ENCODE measurements at places on chromosomes 7 and 10.

- DNase-seq, result no peak
Observed at GRCh38 chr7:133009426-133010252, 72.3 kb downstream of the CHCHD3 start.

DNA sequence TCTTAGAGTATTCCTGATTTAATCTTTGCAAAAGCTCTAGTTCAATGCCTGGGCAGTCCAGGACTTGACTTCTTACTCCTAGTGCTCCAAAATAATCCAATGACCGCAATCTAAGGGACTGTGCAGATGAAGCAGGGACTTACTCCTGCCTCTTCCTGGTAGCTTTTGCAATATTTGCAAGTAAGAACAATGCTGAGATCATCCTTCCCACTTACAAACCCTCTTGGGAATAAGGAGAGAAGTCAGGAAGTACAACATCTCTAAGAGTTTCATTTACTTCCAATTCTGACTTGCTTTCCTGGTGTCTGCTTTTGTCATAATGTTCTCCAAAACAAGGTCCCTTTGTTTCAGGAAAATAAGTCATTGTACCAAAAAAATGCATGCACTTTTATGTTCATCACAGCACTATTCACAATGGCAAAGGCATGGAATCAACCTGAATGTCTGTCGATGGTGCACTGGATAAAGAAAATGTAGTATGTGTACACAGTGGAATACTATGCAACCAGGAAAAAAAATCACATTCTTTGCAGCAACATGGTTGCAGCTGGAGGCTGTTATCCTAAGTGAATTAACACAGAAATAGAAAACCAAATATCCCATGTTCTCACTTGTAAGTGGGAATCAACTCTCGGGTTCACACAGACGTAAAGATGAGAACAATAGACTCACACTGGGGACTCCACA, 7.1 kb upstream of the KCNMA1 start:
- DNase-seq, result no peak

GRCh38 chr7:110675383-110676103, 415.4 kb upstream of the LRRN3 start:
- no peak for DNase-seq

DNA sequence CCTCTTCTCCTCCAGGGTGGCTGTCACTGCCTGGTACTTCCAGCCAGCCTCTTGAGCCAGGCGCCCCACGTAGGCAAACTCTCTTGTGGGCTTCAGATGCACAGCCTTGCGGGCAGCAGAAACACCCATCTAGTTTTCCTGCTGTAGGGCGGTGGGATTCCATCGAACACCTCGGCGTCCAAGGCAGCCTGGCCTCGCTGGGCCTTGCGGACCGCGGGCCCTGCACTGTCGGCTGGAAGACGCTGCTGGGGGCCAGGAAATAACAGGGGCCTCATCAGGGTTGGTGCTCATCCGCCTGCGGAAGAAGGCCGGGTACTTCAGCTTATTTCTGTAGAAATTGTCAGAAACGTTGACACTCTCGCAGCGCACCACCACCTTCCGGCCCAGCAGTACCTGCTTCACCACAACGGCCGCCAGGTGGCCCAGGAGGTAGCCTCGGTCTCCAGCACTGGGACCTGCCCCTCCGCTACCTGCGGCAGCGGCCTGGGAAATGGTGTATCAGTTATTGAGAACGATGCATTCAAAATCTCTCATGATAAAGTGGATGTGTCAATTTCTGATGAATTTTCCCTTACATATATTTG, 61.1 kb downstream of the WDFY4 start:
- no peak for DNase-seq

- DNase-seq, result no peak
Observed at GRCh38 chr10:13784067-13784466, 197.3 kb downstream of the PRPF18 start.

DNA sequence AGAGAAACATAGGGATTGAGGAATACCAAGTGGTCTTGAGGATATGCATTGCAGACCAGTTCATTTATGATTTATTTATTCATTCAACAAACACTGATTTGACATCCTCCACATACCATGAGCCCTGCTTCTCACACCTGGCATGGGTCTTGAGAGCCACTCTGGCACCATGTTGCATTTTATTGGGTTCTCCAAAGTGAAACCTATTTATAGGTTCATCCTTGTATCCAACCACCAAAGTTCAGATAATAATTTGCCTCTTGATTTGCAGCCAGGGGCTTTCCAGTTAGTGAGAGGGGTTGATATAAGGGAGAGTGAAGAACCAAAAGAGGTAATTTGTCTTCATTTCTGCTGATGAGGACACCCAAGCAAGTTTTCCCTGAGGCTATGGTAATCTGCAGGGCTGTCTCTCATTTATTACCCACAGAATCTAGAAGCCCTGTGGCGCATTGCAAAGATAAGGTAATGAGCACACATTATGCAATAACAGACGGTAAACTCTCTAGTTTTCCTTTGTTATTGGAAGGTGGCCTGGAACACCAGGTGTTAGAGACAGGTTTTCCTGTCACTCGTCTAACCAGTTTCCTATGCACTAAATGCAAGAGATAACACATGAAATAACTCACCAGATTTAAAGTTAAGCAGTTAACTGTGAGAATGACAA, 28.8 kb upstream of the ICA1 start:
- DNase-seq, result no peak

DNA sequence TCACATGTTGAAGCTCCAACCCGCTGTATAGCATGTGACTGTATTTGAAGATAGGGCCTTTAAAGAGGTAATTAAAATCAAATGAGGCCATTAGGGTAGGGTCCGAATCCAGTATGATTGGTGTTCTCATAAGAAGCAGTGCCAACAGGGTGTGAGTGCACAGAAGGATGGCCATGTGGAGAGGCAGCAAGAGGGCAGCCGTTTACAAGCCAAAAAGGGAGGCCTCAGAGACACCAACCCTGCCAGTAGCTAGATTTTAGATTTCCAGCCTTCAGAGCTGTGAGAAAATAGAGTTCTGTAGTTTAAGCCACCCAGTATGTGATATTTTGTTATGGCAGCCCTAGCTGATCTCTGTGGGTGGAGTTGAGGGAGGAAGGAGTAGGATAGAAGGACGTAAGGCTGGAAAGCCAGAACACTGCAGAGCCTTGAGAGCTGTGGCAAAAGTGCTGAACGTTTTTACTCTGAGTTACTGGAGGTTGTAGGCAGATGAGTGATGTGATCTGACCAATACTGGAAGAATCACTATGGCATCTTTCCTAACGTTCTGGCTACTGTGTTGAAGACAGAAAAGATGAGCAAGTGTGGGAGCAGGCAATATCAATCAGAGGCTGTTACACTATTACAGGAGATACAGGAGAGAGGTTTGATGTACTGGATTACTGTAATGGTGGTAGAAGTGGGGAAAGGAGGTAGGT, 334.9 kb downstream of the ELMO1 start:
- no peak for DNase-seq

DNA sequence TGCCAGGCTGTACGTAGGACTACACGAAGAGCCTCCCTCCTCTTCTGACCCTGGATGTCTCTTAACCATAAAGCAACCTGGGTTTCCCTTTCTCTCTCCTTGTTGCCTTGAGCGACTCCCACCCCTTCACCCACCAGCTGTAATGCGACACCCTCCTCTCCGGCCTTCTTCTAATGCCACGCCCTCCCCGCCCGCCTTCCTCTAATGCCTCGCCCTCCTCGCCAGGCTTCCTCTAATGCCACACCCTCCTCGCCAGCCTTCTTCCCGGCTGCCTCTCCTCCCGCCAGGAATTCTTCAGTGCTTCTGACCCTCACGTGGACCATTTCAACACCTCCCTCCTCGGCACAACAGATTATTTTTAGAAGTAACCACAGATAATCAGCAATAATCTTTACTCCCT, 348.5 kb upstream of the SHH start:
- peak; percentile 13 for DNase-seq

GRCh38 chr10:72785409-72785808, 93.5 kb downstream of the MCU start:
- DNase-seq, result no peak

DNA sequence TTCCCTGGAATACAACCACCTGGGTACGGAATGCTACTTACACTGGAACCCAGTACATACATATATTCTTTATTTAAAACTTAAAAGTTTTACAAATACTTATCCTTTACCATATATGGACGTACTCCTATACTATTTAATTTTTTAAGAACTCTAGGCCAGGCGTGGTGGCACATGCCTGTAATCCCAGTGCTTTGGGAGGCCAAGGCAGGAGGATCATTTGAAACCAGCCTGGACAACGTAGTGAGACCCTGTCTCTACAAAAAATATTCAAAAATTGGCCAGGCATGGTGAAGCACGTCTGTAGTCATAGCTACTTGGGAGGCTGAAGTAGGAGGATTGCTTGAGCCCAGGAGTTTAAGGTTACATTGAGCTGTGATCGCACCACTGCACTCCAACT, 2.0 kb downstream of the RBM28 start:
- no peak for DNase-seq

DNA sequence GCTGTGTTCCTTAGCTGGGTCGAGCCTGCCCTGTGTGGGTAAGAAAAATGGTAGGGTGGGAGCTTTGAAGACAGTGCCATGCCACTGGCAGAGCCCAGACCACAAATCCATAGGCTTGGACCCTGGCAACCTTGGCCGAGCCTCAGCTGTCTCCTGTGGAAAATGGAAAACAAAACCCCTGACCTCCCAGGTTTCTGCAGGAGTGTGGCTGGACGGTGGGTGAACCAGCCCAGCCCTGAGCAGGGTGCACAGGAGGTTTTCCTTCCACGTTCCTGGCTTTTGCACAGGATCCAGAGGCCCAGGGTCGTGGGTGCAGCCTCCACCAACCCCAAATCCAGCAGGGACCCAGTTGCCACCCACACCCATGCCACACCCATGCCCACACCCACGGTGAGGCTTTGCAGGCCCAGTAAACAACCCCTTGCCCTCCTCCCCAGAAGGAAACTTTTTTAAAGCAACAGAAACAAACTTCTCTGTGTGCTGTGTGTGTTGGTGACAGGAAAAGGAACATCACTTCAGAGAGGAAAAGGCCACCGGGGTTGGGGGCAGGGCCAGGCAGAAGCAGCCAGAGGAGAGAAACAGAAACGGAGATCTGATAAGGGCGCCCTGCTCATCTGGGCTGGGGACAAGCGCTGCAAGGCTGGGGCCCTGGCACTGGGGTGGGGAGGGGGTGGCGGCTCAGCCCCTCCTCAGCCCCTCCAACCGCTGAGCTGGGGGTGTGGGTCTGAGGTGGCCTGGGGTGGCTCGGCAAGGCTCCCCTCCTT, 20.7 kb upstream of the ZMIZ1 start:
- no peak for DNase-seq

DNA sequence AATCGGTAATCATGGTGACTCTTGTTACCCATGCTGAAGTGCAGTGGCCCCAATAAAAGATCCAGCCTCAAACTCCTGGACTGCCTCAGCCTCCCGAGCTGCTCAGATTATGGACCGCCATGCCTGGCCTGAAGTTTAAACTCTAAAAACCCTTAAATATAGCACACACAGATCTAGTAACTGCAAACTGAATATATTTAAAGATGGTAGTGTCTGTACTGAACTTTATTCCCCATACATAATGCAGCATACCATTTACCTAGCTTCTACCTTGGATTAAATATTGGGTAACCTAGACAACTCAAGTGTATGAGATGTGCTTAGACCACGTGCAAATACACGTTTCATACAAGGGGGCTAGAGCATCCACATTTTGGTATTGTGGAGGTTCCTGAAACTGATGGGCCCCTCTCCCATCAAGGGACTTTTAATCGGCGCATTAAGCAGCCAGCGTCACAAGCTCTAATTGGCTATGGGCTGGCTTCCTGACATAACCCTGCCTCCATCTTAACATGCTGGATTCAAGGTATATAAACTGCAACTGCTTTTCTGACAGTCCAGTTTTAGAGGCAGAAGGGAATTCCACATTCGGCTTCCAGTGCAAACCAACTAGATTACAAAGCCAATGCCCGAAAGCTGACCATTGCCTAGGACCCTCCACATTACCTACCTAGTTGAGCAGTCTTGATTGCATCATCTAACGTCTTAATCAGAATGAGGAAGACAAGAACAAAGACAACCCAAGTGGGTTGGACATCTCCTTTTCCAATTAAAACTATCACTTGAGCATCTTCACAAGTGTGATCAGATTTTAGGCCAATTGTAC, 13.0 kb downstream of the HNRNPA2B1 start:
- no peak for DNase-seq

GRCh38 chr10:116307455-116307854, 16.8 kb upstream of the CCDC172 start:
- DNase-seq, result no peak

- DNase-seq, result no peak
Observed at GRCh38 chr7:93165447-93165846, 17.3 kb upstream of the SAMD9L start.

DNA sequence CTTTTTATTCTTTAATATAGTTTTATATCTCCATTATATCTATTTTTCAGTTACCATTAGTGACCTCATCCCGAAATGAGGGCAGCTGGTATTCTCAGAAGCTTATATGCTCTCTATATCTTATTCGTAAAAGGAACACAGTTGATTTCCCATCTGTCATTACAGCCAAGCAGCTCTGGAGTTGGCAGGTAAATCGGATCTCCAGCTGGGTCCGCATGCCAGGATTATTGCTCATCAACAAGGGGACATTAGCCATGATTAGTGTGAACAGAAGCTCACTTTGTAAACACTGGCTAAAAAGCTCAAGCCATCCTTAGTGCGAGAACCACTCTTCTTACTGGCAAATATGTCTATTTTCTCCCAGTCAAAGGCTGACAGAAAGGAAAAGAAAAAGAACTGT, 180.3 kb downstream of the NPSR1 start:
- no peak for DNase-seq

DNA sequence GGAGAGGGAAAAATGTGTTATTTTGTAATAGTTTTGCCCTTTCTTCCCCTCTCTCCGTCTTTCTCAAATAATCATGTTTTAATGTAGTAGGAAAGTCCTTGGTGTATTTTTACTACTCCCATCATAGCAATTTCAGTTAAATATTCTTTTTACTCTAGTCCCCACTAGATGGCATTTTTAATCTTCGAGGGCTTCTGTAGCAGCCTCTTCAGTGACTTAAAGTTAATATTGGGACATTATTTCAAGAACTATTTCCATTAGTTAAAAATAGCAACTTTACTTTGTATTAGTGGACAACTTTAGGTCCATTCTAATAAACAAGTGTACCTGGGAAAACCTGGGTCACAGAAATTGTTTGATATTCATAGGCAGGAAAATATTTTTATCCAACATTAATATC, 23.0 kb downstream of the EDRF1 start:
- DNase-seq, result no peak

GRCh38 chr10:34323192-34323591, 491.9 kb downstream of the PARD3 start:
- DNase-seq, result no peak

DNA sequence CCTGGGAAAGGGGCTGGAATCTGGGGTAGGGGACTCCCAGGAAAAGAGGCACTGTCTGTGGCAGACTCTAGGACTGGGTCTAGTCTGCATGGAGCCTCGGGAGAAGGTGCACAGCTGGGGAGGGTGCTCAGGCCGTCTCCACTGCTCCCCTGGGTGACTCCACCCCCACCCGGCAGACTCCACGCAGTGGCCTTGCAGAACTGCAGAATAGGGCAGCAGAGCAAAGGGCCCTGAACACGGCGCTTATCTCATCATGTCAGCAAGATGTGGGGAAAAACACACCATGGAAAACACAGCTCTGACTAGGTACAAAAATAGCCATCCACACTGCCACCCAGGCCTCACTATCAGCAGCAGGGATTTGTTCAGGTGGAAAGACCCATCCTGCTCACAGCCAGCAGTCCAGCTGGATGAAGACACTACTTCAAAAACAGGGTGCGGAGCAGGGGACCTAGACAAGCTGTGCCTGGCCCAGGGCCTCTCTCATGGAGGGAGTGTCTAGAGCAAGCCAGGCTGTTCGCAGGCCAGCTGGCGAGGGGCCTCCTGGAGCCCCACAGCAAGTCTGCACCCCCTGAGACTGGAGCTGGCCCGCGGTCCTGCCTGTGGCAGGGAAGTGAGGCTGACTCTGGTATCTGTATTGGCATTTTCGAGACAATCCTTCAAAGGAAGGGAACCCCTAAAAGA, 11.7 kb downstream of the MAT1A start:
- no peak for DNase-seq

Measured in NCI-H187 treated with DMSO at 0.1 percent for 48 hours (cell line).